NCI-H526 treated with DMSO at 0.1 percent for 48 hours (cell line): ENCODE measurements at places on chromosomes 16 and 17.

DNA sequence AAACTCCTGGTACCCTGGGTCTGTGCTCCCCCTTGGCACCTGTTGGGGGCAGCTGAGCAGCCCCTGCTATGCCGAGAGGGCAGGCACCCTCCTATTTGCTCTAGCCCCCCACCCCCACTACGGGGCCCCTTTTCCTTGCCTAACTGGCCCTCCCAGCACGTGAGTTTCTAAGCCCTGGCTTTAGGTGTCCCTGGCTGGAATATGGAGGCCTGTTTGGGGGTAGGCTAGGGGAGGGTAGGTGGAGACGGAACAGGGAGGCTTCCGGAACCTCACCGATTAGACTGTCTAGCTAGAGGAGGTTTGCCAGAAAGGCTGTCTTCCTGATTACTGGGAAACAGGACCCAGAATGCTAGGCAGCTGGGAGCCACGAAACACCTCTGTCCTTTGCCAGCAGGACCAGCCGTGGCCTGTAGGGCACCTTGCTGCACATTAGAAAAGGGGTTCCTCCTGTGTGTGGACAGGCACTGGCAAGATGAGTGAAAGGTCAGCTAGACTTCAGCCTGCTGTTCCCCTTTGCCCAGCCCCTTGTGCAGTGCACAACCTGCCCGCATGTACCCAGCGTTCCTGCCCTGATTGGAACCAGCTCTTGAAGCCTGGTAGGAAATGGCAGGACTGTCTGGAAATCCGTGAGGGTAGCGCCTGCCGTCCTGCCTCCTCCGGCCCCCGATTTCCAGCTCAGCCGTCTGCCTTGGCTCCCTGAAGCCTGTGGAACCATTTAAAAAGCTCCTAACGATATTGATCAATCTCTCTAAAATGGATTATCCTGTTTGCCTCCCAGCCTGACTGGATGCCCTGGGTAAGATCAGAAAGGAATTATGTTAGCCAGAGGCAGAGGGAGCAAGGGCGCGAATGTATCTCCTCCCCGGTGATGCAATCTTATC is 83.4 kb upstream of the GSE1 start:
- DNase-seq: no peak

DNA sequence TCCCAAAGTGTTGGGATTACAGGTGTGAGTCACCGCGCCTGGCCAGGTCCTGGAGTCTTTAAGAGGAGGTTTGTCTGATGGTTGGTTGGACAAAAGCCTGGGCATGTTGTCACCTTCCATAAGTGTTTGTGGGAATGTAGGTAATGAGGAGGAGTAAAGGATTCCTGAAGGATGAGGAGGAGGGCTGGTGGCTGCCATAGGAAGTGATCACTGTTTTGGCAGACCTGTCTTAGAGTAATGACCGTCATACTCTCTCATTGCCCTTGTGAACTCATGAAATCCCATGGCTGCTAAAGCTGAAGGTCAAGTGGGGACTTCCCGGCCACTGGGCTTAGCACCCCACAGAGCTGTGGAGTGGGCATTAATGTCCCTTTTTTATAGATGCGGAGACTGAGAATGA is 40.5 kb downstream of the TENT4B start:
- DNase-seq: no peak

DNA sequence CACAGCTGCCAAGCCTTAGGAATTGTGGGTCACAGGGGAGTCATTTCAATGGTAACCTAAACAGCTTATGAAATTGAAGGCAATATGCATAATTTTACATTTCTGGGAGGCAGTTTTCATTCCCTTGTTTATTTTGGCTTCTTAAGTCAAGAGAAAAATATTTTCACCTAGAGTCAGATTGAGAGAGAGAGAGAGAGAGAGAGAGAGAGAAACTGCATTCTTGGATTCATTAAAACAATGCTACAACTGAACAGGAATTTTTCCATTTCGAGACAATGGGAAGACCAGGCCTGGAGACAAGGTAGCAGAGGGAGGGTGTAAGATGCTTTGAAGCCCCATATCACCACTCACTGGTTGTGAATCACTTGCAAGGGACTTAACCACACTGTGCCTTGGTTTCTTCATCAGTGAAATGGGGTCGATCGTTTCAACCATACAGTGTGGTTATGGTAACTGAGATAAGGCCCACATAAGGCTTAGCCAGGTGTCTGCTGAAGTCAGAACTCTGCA is 224.7 kb upstream of the IRX3 start:
- DNase-seq: no peak

DNA sequence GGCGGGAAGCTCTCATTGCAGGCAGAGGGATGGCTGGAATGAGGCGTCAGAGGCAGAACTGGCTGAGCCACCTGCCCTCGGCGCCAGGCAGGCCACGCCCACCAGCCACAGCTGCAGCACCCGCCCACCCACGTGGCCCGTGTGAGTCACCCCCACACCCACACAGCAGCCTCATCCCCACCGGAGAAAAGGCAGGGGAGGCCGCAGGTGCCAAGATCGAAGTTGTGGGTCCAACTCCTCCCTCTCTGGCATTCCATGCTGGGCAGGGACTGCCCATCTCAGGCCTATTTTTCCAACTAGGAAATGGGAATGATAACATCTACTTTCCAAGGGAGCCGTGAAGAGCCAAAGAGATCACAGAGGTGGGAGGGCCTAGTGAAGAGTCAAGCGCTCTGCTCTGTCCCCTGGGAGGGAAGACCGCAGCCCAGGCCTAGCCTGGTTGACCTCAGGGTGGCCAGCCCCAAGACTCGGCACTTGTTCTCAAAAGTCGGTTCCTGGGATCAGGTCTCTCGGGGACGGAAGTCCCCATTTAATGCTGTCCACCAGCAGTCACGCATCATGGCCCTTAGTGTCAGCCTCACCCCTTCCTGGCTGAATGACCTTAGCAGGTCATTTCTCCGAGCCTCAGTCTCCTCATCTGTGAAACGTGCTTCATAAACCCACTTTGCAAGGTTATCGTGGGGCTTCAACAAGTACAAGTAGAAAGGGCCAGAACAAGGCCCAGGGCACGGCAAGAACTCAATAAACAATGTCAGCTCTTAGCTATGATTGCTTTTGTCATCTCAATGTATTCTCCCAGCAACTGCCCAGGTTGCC is at the start of gene TRPV3:
TSS of gene TRPV3 (minus strand) at position 45 of the 816 bp plus-strand sequence. CDS start 2,962 bp downstream, outside the sequence.
- DNase-seq: no peak

DNA sequence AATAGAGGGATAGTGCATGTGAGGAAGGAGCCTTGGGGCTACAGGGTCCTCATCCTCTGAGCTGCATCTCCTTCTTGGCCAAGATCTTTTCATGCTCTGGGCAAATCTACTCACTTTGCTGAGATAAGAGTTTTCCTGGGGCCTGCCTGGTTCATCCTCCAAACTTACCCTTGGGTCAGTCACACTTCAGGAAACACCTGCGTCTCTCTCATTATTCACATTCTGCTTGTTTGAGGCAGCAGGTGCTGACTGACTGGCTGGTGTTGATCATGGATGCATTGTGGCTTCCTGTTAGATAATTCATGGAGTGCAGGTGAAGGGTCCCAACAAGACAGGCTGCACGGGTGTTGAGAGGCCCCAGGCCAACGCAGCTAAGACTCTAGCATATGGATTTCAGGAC is 162.6 kb downstream of the SALL1 start:
- DNase-seq: no peak

DNA sequence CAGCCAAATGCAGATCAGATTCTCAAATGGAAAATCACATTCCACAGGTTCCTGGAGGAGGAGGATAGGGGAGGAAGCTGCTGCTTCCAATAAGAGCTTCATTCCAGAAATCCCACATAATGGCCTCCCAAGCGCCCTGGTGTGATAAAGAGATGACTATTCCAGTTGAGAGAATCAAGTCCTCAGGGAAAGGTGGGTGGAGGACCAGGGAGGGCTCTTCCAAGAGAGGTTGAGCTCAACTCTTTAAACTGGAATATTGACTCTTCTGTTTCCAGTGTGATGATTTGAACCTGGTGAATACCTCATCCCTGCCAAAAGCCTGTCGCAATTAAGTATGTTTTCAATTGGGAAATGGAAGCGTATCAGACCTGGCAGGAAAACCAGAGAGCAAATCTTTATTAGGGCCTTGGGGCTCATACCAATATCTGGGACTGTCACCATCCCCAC is 81.4 kb upstream of the DYNLRB2 start:
- no peak for DNase-seq

- no peak for DNase-seq
Observed at GRCh38 chr17:66829386-66829864, 5.5 kb upstream of the CACNG5 start.

GRCh38 chr17:4448197-4448980 is 14.6 kb downstream of the SPNS3 start:
- no peak for DNase-seq

DNA sequence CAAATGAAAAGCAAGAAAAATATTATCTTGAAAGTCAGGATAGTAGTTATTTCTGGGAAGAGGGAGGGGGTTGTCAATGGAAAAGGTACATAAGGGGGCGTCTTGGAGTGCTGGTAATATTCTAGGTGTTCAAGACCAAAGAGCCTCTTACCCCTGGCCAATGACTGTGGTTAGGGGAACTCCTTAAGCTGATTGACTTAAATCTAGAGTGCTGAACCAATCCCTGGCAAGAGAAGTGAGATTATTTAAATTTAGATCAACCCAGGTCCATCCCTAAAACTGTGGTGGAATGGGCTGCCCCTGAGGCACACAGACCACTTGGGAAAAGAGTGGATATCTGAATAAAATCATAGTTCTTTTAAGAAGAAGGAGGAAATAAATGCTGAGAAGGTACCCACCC is 174.1 kb downstream of the COPRS start:
- DNase-seq: no peak

DNA sequence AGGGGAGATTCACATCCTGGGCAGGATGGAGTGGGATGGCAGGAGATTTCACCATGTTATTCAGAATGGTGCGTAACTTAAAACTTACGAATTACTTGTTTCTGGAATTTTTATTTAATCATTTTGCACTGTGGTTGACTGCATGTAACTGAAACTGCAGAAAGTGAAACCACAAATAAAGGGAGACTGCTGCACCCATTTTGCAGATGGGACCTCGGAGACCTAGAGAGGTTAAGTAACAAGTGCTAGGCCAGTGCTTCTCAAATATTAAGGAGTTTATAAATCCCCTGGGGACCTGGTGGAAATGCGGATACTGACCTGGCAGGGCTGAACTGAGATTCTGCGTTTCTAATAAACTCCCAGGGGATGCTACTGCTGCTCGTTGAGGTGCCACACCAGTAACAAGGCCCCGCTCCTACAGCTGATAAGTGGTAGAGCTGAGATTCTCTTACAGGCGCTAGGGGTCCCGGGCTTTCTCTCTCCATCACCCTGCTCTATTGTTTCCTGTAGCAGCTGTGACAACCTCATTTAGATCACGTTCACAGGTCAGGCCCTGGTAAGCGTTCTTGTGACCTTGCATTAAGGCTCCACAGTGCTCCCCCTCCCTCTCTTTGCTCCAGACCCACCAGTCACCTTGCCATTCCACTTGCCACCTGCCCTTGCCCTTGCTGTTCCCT is 167.1 kb upstream of the CDH13 start:
- DNase-seq: no peak
